ENCODE measurements at places on chromosomes 3 and 15.
A peak's percentile ranks its signal among the peaks of the same experiment; 100 is the strongest.

- DNase-seq, result no peak
Observed at GRCh38 chr15:92071045-92071634, 217.6 kb downstream of the SLCO3A1 start.

DNA sequence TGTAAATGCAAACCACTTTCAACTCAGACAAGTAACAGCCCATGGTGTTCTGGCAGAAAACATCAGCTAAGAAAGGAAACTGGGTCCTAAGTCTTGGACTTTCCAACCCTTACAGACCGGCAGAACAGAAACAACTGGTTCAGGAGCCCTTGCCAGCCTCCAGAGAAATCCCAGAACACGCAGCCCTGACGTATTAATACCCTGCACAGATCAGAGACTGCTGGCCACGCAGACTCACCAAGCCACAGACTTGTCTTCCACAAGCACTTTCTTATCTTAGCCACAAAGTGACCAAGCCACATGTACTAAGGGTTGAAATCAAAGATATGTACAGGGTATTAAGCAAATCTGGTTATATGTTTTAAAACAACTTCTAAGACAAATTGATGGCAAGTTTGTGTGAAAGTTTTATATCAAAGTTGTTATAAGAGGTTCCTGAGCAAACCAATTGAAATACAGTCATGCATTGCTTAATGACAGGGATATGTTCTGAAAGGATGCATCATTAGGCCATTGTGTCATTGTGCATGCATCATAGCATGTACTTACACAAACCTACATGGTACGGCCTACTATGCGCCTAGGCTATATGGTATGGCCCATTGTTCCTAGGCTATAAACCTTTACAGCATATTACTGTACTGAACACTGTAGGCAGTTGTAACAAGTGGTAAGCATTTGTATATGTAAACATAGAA is 36.8 kb downstream of the BTD start:
- no peak for DNase-seq

DNA sequence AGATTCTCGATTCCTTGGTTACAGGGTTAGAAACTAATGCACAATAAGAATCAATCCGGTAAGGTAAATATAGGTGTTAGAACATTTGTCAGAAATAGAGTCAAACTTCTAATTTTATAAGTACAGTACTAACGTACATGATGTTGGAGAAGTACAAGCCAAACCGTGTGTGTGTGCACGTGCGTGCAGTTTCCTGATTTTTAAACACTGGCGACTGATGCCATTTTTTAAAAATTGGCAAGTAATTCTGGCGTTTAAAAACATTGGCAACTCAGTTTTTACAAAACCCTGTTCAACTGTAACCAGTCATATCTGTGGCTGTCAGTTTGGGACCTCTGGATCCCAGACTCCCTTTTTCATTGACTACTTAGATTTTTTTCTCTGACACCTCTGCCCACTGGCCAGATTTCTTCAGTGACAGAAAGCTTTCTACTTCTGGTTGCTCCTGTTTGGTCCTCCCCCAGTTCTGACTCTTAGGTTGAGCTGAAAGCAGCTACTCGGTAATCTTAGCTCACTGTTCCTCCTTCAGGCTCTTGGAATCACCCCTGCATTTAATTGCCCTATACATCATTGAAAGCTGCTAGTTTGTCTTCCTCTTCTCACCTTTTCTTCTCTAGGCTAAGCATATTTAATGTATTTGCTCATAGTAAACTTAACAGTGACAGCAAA is 843 bp downstream of the ATG7 start:
- DNase-seq, result no peak

DNA sequence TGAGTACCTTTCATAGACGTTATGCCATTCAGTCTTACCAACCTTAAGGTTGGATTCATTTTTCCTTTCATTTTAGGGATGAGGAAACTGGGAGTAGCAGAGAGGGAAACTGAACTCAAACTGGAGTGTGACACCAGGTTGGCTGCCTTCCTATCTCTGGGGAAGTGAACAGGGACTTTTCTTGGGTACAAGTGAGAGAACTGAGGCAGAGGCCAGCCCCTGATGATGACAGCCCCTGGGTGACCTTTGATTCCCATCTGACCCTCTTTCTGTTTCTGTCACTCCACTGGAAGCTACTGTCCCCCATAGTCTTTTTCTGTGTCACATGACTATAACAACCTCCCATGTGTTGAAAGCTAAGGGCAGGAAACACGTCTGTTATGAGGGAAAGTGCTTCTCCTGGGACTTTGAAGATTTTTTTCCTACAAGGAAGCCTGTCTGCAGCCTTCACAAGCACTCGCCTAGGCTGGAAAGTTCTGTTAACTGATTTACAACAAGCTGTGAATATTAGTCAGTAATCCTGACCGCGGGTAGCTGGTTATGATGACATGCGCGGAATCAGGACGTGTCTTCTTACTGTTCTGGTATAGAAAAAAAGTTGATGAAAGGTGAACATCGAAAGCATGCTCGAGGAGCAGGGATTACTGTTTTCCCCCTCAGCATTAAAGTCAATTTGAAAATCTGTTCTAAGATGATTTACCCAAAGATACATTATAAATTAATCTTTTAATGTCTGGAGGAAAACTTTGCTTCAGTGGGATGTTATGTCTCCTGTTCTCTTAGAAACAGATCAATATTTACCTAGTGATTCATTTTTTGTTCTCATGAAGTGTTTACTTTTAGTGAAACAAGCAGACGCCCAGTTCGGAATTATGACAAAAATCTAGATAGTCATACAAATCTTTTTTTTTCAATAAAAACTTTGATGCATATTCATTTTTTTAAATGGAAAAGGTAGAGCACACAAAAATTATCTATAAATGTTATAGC is 31.5 kb downstream of the ABHD2 start:
- DNase-seq, result peak; percentile 60

- DNase-seq, result no peak
Observed at GRCh38 chr3:162192340-162193029, 695.9 kb downstream of the OTOL1 start.

- no peak for DNase-seq
Observed at GRCh38 chr15:25683911-25684310, 179.2 kb downstream of the ATP10A start.

- no peak for DNase-seq
Observed at GRCh38 chr3:16174976-16175901, 759 bp downstream of the GALNT15 start.

DNA sequence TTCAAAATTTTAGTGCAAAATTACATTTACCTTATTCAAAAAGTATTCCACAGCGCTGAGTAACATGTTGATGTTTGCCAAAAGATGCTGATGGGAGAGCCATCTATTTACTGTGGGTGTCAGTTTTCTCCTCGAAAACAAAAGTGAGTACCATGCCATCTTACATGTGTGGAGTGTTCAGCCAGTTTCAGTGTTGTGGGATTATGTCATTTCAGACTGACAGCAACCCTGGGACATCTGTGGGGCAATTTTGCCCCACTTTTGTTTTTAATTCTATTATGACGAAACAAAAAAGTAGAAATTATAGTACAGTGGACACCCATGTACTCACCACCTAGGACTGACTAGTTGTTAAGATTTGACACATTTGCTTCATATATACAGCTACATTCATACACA is 19.6 kb downstream of the SLCO3A1 start:
- no peak for DNase-seq

GRCh38 chr3:76310089-76310488 is 524.7 kb upstream of the ZNF717 start:
- no peak for DNase-seq

DNA sequence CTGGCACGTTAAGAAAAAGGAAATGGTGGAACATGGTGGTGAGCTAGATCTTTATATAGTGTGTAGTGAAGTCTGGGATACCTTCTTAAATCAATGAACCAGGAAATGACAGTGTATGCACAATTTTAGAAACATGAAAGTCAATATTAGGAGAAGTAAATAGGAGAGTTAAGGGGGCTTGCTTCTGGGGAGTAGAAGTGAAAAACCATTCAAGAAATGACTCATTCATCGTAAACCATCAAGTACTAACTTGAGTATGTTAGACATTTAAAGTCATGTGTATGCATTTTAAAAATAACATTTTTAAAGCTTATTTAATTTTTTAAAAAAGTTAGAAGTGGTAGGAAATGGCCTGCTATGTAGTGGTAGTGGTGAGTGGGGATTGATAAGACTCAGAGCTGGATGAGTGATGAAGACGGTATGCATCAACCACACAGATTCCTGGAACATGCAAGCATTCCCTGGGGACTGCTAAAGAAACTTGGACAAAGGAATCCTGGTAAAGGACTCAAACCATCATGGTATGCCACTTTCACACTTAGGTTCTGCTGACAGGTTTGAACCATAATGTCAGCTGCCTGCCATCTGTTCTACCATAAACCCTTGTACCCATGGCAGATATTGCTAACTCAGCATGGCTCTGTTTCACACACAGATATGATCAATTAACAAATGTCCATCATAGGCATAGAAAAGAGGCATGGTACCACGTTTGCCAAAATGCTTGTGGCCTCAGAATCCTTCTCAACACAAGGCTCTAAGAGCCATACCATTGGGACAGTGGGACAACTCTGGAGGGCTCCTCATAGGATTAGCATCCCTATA is 28.9 kb upstream of the MITF start:
- DNase-seq, result peak; percentile 76

DNA sequence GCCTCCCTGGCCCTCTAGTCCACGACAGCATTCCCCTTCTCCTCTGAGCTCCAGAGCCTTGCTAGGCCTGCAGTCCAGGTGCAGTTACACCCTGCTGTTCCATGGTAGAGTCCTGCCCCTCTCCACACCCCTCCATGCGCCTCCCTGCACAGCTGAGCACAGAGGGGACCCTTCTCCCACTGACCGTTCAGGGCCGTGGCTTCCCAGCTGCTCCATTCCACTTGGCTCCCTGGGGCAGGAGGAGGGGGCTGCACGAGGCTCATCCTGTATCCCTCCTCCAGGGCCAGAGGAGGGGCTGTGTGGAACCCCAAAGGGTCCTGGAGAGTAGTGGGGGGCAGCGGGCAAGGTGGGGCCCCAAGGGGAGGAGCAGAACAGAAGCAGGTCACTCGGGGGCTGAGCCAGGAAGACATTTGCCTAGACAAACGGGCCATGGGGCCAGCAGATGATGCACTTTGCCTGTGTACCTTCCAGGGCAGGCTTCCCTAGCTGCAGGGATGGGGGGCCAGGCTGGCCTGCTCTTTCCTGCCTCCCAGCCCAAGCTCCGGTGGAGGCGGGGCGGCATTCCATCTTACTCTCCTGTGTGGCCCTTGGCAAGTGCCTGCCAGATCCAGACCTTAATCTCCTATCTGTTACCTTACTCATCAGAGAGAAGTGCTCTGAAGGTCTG is 20.7 kb upstream of the GOLGA6C start:
- no peak for DNase-seq

GRCh38 chr3:34150992-34151391 is 352.6 kb downstream of the PDCD6IP start:
- DNase-seq, result no peak
